ELR (cell line): ENCODE measurements at places on chromosomes 6 and 20.

DNA sequence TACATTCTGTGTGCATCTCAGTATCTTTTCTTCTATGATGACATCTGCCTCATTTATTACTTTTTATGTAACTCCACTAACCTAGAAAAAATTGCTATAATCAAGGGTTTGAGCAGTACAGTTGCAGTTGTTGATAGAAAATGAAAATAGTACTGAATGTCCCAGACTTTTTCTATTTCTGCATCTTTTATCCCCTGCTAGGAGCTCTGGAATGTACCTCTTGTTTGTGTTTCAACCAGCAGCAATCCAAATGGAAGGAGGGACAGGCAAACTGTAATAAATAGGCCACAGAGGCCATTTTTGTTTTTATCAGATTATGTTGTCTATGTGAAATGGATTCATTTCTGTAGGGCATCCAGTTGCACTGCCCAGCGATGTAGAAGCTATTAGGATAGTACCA lies 536.9 kb downstream of the KIF16B start:
- DNase-seq = no peak

- DNase-seq = no peak
Measured at GRCh38 chr6:32167154-32167760, 2.9 kb downstream of the EGFL8 start.

- DNase-seq = no peak
Measured at GRCh38 chr20:39259010-39259803, 297.1 kb downstream of the DHX35 start.

DNA sequence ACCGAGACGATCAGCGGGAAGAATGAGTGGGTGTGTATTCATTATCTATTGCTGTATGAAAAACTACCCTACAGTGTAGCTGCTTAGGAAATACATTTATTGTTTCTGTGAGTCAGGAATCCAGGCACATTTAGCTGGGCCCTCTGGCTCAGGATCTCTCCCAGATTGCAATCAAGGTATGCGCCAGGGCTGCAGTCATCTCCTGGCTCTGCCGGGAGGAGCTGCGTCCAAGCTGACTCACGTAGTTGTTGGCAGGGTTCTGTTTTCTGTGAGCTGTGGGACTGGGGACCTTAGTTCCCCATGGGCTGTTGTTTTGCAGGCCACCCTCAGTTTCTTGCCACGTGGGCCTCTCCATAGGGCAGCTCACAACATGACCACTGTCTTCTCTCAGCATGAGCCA lies 68.2 kb upstream of the FUCA2 start:
- DNase-seq = peak; percentile 91

GRCh38 chr20:59412875-59413284 lies 112.5 kb downstream of the EDN3 start:
- no peak for DNase-seq

DNA sequence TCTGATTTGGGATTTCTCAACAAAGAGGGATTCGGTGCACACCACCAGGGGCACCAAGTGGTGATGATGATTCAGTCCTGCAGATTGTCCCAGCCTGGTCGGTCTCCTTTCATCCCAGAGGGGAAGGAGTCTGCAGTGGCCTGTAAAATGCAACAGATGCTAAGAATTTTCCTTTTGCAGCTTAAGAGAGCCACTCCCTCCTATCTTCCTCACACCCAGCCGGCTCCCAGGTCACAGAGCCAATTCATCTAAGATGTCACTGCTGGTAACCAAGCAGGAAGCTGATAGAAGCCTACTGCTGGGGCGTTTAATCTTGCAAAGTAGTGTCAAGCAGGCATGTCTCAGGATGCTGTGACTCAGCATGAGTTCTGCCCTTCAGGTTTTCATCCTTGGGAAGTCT lies 203.8 kb upstream of the LRFN2 start:
- DNase-seq = peak; percentile 58

GRCh38 chr20:33475381-33476152 lies 14.3 kb upstream of the CBFA2T2 start:
- no peak for DNase-seq

DNA sequence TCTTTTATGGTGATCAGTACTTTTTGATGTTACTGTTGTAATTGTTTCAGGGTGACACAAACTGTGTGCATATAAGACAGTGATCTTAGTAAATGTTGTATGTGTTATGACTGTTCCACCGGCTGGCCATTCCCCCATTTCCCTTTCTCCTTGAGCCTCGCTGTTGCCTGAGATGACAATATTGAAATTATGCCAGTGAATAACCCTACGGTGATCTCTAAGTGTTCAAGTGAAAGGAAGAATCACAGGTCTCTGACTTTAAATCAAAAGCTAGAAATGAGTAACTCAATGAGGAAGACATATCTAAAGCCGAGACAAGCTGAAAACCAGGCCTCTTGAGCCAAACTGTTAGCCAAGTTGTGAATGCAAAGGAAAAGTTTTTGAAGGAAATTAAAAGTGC lies 32.3 kb downstream of the TULP4 start:
- DNase-seq = no peak

- no peak for DNase-seq
Measured at GRCh38 chr6:5164092-5164491, 79.0 kb downstream of the PPP1R3G start.

DNA sequence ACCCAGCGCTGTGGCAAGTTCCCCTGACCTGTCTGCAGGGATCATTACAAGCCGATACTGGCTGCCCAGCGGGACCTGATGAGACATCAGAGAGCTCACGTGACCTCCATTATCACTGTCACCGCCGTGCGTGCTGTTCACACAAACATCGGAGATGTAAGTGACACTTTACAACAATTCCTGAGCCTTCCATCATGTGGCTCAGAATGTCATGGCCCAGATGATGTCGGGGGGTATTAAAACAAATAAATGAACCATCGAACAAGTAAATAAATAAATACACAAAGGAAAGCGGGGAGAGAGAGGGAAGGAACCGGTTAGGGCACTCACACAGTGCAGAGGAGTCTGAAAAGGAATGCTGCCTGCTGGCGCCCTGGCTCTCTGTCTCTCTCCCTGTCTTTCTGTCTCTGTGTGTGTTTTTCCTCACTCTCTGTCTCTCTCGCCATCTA lies 195.1 kb downstream of the BMP7 start:
- DNase-seq = no peak

GRCh38 chr6:89050155-89050554 lies 30.4 kb upstream of the PNRC1 start:
- DNase-seq = no peak

- DNase-seq = no peak
Measured at GRCh38 chr6:22809370-22809769, 240.0 kb downstream of the HDGFL1 start.

GRCh38 chr6:63806573-63806913 lies 170.9 kb downstream of the PHF3 start:
- DNase-seq = no peak

DNA sequence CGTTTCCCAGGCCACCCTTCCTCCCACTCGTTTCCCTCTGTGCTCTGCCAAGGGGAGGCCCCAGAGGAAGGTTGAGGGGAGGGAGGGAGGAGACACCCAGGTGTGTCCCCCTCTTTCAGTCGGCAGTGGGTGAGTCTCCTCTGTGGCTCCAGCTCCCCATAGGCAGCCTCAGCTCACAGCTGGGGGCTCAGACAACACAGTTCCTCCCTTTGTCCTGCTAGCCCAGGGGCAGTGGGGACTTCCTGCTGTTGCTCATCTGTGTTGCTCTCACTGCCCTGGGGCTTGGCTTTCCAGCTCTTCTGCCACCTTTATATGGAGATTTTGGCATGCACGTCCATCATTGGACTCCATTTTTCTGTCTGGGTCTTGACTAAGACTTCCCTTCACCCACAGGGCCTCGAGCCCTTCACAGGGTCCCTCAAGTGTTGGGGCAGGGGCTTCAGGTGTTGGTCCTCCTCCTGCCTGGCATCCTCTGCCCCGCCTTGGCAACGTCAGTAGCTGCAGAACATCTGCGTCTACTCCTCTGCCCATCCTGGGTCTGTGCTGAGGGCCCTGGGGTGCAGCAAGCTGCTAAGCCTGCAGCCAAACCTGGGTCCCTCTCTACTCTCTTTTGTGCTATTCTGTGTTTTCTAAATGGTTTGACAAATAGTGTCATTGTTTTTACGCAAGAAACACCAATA lies 190.6 kb upstream of the PMEPA1 start:
- DNase-seq = no peak

DNA sequence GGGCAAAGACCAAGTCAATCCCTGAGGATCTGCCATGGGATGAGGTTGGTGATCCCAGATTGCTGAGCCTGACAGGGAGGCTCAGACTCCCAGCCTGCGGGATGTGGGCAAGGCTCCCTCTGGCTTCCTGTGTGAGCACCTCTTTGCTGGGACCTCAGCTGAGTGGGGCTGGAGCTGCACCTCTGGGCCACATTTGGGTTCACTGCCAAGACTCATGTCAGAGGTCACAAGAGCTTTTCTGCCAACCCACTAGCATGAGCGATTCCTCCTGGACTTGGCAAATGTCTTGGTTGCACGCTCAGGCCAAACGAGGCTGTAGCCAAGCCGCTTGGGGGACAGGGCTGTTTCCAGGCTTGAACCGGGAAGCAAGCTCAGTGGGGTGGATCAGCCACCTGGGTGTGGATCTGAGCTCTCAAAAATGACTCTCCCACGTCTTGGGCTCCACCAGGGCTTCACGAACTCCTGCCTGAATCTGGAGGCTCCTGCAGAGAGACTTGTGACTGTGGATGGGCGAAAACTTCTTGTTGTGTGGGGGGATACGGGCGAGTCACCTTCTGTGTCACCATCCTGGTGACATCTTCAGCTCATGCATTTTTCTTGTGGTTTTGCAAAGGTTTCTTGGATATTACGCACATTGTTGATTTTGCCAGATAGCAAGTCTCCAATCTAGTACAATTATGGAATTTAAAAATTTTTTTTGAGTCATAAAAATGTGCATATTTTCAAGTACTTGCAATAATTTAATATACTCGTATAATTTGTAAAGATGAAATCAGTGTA lies 359.5 kb downstream of the CDH4 start:
- peak; percentile 10 for DNase-seq

DNA sequence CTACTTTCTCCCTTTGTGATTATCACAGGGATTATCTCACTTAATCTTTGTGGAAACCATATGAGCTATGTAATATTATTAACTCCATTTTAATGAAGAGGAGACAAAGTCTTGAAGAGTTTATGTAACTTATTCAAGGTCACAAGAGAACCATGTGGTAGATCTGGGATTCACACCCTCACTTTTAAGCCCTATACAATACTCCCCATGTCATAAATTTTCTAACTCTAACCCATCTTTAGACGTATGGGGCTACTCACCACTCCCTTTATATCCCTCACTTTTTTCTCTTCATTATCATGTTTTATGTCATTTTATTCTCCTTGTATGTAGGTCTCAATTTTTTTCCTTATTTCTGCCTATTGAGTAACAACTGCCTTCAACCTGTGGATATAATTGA lies 126.4 kb upstream of the AHI1 start:
- DNase-seq = no peak

- no peak for DNase-seq
Measured at GRCh38 chr6:137868721-137869548, 1.9 kb downstream of the TNFAIP3 start.

DNA sequence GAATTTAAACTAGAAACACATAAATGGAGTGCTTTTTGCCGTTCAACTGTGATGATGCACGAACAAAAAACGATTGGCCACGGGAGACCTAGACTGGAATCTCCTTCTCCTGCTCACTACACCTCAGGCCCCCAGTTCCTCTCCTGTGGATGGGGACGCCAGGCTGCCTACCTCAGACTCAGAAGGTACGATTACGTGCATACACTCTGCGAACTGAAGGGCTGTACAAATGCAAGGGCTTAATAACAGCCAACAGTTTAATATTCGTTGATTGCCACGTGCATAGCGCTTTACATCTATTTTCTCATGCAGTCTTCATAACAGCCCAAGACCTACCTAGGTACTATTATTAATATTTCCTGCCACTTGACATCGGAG lies 495 bp upstream of the ARMC2 start:
- no peak for DNase-seq

DNA sequence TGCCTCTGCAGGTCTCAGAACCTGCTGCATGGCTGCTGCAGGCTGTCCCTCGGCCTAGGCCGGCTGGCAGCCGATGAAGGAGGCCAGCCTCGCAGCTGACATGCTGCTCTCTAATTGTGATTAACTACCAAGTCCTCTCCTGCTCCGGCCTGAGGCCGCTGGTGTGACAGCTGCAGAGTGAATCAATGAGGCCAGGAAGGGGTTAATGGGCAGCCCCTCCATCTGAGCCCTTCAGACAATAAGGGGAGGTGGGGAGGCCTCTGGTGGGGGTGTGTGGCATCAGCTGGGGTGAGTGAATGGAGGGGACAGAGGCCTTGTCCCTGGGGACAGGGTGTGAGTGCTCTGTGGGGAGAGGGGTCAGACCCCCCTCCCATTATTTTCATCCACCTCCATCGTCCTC lies 34.4 kb downstream of the SLC52A3 start:
- DNase-seq = no peak

DNA sequence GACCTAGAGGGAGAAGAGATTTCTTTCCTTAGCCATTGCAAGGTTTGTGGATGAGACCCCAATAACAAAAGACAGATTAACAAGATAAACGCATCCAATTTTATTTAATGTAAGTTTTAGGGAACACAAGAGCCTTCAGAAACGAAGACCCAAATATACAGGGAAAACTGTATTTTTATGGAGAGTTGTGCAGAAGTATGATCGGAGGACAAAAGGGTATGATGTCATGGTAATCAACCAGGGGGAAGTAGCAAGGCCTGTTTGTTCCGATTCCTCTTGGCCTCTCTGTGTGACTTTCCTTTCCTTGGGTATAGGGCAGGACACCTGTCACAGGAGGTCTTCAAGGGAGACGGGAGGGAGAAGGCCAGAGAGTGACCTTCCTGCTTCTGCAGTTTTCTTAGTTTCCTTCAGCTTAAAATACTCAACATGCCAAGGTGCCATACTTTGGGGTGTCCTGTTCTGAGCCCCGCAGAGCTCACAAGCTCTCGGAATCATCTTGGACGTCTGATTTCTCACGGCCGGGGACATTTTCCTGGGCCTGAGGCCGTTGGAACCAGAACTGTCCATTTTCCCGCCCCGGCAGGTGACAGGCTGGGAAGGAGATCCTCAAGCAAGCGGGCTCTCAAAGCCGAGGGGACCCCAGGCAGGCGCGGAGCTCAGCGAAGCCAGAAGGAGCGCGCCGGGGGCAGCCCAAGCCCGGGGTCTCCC lies 21.7 kb downstream of the TMC2 start:
- DNase-seq = no peak

DNA sequence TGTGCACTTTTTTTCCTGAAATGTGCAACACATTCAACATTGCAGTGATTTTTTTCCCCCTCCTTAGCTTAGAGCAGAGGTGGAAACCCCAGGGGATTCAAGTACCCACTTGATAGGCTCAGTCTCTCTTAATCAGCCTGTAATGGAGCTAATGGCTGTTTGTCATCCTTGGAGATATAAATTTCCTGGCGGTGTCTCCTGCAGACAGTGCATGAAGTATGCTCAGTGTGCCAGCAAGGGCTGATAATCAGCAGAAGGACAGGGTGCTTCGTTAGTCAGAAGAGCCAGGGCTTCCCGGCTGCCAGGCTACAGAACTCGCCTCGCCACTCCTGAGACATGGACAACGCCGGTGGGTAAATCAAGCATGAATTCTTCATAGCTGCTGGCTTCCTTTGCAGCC lies 69.8 kb upstream of the PHACTR2 start:
- no peak for DNase-seq

GRCh38 chr6:69064226-69064625 lies 429.1 kb downstream of the ADGRB3 start:
- no peak for DNase-seq

- no peak for DNase-seq
Measured at GRCh38 chr6:147741389-147741788, 232.9 kb downstream of the SAMD5 start.

GRCh38 chr6:138538390-138539031 lies 39.2 kb upstream of the NHSL1 start:
- DNase-seq = no peak
